Uterus (tissue), 4 donors: ENCODE measurements at places on chromosomes 16 and 17. TPM values are rescaled to one million over a fixed set of nuclear protein-coding genes. Genes with fewer than 3 reads are reported as not detected.
A peak's percentile ranks its signal among the peaks of the same experiment; 100 is the strongest.

The RNF222 gene
- not detected for total RNA-seq

The GRAP gene
- total RNA-seq, result 21.2 TPM

DNA sequence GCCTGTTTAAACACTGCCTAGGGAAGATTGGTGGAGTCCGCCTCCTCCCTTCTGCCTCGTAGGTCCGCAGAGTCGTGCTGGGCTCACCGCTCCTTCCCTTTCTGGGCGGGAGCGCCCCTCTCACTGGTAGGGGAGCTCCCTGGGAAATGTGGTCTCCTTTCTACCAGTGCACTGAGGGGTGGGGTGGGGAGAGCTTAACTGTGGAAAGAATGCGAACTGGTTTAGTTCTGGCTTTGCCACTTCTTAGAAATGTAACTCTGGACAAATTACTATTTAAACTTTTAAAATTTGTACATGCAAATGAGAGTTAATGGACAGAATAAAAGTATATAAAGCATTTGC is 105.7 kb downstream of the RPTOR start:
- no peaks in the 10 kb centered on the region for H3K36me3 ChIP-seq
- DNase-seq, result no peak
- H3K4me3 ChIP-seq, result no peak overlapping the region
- H3K27ac ChIP-seq, result no peak overlapping the region
- no peaks in the 10 kb centered on the region for H3K4me1 ChIP-seq

DNA sequence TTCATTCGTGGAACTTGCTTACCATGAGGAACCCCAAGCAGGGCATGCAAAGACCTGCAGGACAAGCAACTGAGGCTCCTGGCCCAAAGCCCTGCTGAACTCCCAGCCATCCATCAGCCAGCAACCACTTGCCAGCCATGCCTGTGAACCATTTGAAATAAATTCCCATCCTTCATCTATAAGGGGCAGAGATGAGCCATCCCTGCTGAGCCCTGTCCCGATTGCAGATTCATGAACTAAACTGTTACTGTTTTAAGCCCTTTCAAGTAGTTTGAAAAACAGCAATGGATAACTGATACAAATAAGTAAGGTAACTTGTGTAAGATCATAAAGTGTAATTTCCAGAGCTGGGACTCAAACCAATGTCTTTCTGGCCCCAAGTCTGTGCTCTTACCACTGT is 114.4 kb upstream of the WSCD1 start:
- H3K27me3 ChIP-seq, result no peaks in the 10 kb centered on the region
- H3K4me3 ChIP-seq, result no peak overlapping the region
- no peaks in the 10 kb centered on the region for H3K4me1 ChIP-seq
- DNase-seq, result no peak
- no peaks in the 10 kb centered on the region for H3K36me3 ChIP-seq

The TNS4 gene
- not detected for total RNA-seq

- no peaks in the 10 kb centered on the region for H3K4me1 ChIP-seq
- H3K27ac ChIP-seq, result no peak overlapping the region
- H3K4me3 ChIP-seq, result no peak overlapping the region
These were observed 524.8 kb downstream of the KCNJ18 start for GRCh38 chr17:22217135-22217534.

- no peaks in the 10 kb centered on the region for H3K4me1 ChIP-seq
- peak overlapping the region; percentile 61 for H3K27ac ChIP-seq
- peak; percentile 23 for DNase-seq
- no peaks in the 10 kb centered on the region for H3K36me3 ChIP-seq
- no peak overlapping the region for H3K4me3 ChIP-seq
- no peaks in the 10 kb centered on the region for H3K27me3 ChIP-seq
These were observed 30.4 kb downstream of the PPM1D start for GRCh38 chr17:60630352-60630751.

DNA sequence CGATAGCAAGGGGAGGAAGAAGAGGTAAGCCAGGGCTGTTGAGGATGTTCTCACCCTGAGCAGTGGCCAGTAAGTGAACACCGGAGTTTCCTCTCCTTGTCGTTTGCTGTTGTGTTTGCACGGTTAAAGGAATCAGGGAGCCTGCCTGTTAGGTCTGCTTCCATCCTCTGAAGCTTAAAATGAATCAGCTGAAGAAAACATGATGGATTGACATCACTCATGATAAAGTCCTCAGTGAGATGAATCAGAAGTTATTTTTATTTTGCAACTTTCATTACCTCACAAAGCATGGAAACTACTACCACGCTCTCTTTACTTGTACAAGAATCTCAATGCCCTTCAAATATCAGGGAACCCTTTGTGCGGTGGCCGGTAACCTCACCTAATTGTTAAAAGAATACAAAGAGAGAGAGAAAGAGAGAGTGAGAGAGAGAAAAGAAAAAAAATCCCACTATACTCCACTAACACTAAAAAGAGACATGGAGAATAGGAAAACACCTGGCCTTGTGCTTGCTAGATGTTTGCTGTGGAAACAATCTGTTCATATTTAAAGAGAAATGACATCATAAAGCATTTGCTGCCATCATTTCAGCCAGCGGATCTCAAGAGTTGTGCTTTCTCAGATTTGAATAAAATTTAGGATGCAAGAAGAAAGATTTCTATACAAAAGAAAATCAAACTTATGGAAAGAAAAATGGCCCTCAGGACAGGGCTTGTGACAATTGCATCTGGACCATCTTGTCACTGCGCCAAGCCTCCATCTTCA is 441.6 kb upstream of the SALL1 start:
- H3K4me1 ChIP-seq, result no peaks in the 10 kb centered on the region
- H3K27me3 ChIP-seq, result no peaks in the 10 kb centered on the region
- H3K4me3 ChIP-seq, result no peak overlapping the region

DNA sequence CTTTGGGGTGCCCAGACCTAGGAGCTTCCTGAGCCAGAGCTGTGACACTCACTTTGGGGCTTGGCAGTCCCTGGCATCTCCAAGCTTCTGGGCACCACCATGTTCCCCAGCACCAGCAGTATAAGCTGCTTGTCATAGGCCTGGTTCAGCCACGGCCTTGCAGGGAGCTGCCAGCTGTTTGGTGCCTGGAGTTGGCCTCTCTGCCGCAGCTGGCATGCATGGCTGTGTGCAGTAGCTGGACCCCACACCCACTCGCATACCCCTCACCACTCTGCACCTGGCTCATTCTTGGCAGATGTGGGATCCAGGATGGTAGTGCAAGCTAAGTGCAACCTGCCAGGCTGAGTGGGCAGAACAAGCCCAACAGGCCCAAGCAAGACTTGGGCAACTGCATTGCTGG is 73.4 kb upstream of the BRD7 start:
- no peak overlapping the region for H3K4me3 ChIP-seq
- H3K36me3 ChIP-seq, result no peaks in the 10 kb centered on the region
- DNase-seq, result no peak
- no peaks in the 10 kb centered on the region for H3K4me1 ChIP-seq
- no peaks in the 10 kb centered on the region for H3K27me3 ChIP-seq
- no peak overlapping the region for H3K27ac ChIP-seq

DNA sequence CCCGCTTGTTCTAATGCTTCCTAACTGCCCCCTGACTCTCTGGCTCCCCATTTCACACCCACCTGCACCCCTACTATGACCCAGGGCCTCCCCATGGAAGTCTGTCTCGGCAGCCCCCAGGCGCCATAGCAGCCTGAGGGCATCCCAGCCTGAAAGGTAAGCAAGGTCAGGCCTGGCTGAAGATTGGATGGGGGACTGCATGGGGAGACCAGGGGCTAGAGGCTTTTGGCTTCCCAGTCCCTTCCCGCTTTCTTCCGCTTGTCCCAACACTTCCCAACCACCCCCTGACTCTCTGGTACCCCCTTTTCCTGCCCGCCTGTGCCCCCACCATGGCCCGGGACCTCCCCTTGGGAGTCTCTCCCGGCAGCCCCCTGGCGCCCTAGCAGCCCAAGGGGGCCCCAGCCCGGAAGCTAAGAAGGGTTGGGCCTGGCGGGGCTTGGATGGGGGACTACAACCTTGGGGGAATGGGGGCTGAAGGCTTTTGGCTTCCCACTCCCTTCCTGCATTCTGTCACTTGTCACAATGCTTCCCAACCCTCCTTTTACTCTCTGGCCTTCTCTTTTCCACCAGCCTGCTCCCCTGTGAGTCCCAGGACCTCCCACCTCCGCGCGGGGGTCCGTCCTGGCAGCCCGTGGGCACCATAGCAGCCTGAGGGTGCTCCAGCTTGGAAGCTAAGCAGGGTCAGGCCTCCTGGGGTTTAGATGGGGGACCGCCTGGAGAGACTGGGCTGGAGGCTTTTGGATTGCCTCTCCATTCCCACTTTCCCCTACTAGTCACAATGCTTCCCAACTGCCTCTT is 2288.4 kb downstream of the TP53TG3F start:
- H3K27ac ChIP-seq, result no peak overlapping the region
- no peaks in the 10 kb centered on the region for H3K36me3 ChIP-seq
- no peaks in the 10 kb centered on the region for H3K27me3 ChIP-seq
- no peak for DNase-seq
- H3K4me1 ChIP-seq, result no peaks in the 10 kb centered on the region

GRCh38 chr16:4882633-4883285 is 35.5 kb downstream of the UBN1 start:
- no peak for DNase-seq
- H3K27ac ChIP-seq, result peak overlapping the region; percentile 8
- H3K4me3 ChIP-seq, result no peak overlapping the region
- no peaks in the 10 kb centered on the region for H3K36me3 ChIP-seq
- no peaks in the 10 kb centered on the region for H3K4me1 ChIP-seq
- no peaks in the 10 kb centered on the region for H3K27me3 ChIP-seq

DNA sequence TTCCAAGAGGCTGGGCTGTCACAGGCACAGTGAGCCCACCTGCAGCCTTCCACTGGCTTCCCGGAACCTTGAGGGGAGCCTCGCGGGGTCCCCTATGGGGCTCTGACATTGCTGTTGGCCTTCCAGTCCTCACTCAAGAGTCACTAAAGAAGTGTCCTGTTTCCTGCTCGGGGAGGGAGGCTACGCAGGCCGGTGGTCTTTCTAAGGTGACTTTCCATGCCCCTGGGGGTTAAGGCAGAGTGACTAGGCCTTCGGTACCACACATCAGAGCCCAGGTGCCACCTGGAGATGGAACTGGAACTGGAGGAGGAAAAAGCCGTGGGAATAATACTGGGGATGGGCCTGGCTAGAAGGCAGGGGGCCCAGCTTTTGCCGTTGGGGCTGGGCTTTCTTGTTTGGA is 72.1 kb downstream of the IL21R start:
- no peak overlapping the region for H3K4me3 ChIP-seq
- no peak overlapping the region for H3K27ac ChIP-seq
- DNase-seq, result no peak
- H3K4me1 ChIP-seq, result no peaks in the 10 kb centered on the region
- no peaks in the 10 kb centered on the region for H3K27me3 ChIP-seq
